ENCODE measurements at places on chromosomes 5 and 9.

- DNase-seq, result no peak
These were observed 6.1 kb upstream of the FSD1L start for GRCh38 chr9:105441616-105442160.

DNA sequence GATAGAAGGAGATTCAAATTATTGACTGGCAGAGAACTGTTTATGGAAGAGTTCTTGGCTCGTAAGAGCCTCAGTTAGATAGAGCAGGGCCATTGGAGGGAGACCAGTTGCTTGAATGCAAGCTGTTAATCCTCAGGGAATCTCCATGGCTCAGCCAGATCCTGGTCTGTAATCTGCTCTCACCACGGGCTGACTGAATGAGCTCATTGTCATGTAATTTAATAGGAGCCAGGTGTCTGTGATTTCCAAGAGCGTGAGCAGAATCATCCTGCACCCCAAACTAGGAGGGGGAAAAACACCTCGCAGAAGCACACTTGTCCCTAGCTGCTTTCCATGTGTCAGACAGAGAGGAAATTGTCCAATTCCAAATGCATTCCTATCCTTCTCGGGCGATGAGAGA lies 19.1 kb upstream of the KCNMB1 start:
- DNase-seq, result peak; percentile 13

- no peak for DNase-seq
These were observed 50.0 kb downstream of the CAMSAP1 start for GRCh38 chr9:135857371-135857786.

GRCh38 chr5:122119205-122119604 lies 10.1 kb upstream of the ZNF474 start:
- peak; percentile 43 for DNase-seq

GRCh38 chr5:74079971-74080556 lies 454.1 kb downstream of the ARHGEF28 start:
- DNase-seq, result no peak

DNA sequence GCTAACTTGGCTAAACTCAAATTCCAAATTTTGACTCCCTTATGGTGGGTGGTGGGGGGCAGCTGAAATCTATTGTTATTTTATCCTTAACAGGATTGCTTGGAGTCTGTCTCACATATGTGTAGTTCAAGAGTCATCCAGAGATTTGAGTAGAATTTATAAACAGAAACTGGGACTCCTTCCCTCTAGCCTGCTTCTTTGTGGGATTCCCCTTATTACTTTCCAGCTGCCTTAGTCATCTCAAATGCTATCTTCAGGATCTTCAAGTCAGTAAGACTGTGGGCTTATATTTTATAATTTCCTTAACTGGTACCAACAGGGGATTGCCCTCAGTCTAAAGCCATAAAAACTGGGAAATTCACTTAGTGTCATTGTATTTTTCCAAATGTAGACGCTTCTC lies 55.5 kb downstream of the NNT start:
- DNase-seq, result no peak
